ENCODE measurements at places on chromosomes 2 and 18.

DNA sequence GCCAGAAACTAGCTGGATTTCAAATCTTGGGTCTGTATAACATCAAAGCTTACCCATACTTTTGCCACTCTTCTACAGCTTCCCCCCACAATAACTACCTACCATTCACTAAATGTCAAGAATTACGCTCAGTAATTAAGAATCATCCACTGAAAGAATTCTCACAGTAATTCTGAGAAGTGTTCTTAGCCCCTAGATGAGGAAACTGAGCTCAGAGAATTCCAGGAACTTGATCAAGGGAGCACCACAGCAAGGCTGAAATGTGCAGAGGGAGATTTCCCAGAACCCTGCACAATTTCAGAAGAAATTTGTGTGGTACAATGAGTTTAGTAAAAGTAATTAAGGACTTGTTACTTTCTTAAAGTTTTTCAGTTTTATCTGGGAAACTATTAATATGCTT is 194.5 kb upstream of the STK17B start:
- DNase-seq: no peak

DNA sequence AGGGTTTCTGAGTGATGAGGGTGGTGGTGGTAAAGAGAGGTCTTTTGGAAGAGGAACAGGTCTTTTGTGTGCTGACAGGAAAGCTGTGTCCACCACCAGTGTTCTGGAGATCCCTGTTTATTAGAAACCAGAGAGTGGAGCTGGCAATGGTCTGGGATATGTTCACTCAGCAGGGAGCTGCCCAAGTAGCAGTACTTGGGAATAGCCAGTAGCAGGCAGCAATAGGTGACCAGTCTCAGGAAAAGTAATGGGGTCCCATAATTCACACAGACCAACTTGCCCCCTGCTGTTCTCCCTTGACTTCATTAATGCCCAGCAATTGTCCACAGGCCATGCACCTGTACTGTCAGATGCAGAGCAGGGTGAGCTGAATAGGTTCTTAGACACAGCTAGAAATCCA is 1.8 kb downstream of the TSPYL6 start:
- DNase-seq: no peak

DNA sequence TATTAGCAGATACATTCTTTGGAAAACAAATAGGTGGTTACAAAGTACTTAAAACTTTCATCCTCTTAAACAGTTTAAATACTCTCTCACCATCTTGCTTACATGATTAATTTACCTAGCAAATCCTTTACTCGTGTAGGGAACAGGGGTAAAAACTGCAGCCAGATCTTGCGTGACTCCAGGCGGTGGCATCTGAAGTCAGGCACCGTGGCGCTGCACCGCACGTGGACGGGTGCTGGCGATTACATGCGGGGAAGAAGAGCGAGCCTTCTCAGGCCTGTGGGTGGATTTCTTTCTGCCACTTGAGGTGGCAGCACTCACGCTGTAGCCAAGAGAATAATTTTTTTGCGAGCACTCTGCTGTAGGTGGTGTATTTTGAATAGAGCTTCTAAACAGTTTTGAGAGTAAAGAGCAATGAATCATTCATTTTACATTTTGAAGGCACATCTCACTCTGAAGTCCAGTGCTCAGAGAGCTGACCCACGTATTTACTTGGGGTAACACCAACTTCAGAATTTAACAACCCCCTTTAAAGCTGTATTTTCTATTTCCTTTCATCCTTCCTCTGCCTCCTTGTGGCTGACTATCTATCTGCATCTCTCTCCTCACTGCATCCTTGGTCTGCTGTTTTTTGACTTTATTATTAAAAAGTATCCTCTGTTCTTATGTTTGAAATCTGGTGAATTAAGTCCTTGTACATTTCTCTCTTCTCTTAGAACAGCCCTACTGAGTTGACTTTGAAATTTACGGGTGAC is 68.9 kb downstream of the EPAS1 start:
- no peak for DNase-seq

DNA sequence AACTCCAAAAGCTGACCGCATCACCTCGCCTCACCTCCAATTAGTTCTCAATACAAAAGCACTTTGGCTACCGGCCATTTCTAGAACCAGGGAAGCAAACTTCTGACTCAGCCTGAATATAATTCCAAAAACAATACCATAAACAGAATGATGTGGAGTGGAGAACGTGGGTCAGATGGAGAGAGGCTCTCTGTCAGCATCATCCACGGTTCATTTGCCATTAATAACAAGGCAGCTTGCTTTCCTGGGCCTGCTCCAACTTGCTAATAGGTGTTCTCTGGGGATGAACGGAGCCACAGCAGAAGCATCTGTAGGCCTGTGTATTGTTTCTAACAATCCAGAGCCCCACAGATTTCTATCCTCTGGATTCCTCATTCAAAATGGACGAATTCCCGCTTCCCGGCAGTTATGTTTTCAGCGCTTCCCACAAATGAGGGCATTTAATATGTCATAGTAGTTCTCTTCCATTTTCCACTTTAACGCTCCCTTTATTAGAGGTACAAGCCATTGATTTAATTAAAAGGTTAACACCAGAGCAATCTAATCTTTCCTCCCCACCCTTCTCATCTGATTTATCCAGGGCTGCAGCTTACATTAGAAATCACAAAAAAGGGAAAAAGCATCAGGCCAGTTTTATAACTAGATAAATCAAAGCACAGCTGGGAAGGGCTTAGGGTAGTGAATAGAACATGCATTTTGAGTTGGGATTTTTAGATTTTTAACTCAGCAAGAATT is 23.2 kb upstream of the CNTNAP5 start:
- DNase-seq: no peak

- DNase-seq: no peak
Measured at GRCh38 chr18:48805826-48806535, 144.8 kb downstream of the SMAD7 start.
